ENCODE measurements at places on chromosomes 3 and 15. TPM values are rescaled to one million over a fixed set of nuclear protein-coding genes. Genes with fewer than 3 reads are reported as not detected.

ZPLD1 gene
- polyA plus RNA-seq = not detected

TGM5 gene
- polyA plus RNA-seq = not detected

NRROS gene
- polyA plus RNA-seq = 1.4 TPM

FETUB gene
- not detected for polyA plus RNA-seq

Measured in brain (organoid and tissue), 16 donors.